ENCODE measurements at places on chromosomes 1 and 21.

DNA sequence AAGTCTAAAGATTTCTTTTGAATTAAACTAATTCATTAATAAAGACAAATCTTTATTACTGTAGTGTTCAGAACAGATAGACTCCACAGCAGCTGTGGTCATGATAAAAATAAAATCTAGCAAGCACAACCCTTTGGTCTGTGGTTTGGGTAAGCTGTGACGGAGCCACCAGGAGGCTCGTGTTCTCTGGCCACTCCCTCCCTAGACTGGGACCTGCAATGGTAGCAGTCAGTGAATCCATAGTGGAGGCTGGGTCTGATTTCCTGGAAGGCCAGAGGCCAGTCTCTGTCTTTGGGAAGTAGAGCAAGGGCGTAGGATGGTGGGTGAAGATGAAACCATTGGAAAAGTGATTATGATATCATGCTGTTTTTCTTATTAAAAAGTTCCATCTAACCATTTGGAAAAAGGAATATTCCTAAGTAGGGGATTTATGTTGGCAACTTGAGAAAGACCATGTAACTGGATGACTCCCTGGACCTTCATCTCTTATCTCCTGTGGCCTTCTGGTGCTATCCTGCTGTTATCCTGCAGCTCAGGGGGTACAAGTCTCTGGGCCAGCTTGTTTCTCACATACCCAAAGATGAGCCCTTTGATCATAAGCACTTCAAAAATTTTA is 39.0 kb downstream of the TENT5C start:
- peak; percentile 44 for DNase-seq

DNA sequence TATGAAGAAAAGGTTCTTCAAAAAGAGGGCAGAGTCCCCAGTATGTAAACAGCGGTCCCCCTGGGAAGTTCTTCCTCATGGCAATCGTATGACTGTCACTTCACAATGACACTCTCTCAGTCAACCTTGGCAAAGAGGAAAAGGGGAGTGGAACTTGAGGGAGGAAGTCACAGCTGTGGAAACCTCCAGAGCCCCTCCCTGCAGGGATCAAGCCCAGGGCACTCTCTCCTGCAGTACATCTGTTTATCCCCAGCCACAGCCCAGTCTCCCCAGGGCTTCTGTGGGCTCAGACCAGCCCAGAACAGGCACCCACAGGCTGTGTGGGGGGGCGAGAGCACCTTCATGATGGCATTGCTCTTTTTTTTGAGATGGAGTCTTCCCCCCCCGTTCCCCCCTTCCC is 2.0 kb downstream of the ATP13A2 start:
- no peak for DNase-seq

DNA sequence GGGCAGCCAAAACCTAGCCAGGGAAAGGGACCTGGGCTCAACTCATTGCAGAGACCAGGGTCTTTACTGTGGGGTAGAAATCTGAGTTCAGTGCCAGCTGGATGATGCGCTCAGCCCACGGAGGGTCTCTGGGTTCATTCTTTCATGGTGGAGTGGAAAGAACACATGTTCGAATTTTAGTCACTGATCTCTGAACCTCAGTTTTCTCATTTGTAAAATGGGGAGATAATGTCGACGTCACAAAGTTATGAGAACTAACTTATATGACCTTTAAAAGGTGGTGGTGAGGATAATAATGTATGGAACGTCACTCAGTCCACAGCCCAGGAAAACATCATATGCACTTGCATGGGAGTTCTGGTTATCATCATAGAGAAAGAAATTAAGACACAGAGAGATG is 1.2 kb upstream of the TAL1 start:
- DNase-seq: no peak

- DNase-seq: no peak
These were observed 159.0 kb downstream of the PTBP2 start for GRCh38 chr1:96880626-96881025.

GRCh38 chr1:45585110-45585426 is 1.2 kb downstream of the NASP start:
- DNase-seq: no peak

DNA sequence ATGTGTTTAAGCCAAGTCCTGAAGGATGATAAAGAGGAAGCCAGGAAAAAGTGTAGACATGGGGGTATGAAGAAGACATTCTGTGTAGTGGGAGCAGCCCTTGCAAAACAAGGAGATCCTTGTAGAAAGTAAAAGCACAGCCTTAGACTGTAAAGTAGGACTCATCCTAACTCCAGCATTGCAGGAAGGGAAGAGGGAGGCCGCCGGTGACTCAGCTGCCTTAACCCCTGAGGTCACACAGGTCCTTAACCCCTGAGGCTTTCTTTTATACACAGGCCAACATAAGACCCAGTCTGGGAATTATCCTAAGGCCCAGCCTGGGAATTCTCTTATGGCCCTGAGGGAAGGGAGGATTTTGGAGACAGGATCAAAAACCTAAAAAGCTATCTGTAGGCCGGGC is 18.0 kb downstream of the PGM1 start:
- no peak for DNase-seq

DNA sequence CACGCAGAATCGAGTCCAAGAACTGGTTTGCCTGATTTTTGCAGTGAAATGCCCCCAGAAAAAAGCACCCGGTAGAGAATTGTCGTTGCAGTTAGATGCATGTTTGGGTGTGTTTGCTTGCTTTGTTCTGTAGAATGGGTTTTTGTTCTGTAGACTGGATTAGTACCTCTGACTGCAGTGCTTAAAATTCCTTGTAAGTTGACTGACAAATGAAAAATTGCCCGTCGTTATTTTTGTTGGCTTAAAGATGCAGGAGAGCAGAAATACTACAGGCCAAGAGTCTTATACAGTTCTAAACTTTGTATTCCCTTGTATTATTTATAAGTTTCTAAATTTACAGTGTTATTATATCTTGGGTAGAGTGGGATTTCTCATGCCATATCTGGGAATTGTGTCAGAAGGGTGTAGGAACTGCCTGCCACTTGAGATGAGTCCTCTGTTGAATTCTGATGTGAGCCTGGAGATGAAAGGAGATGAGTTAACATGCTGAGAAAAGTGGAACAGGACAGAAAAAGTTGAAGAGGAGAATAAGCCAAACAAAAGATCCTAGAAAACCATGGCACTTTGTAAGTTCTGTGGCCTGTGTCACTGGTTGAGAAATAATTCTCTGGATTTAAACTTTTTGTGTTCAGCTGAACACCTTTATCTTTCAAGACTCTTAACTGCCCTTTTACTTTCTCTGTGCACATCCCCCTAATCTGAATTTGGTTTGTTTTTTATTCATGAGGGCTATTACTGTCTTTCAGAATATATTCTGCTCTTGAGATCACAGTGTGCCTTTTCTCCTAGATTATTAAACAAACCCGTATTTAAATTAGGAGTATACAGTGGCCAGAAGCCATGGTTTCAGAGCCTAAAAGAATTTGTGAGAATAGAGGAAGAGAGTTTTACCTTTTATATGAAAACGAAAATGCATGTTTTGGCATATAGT is 1.4 kb downstream of the DESI2 start:
- DNase-seq: no peak

DNA sequence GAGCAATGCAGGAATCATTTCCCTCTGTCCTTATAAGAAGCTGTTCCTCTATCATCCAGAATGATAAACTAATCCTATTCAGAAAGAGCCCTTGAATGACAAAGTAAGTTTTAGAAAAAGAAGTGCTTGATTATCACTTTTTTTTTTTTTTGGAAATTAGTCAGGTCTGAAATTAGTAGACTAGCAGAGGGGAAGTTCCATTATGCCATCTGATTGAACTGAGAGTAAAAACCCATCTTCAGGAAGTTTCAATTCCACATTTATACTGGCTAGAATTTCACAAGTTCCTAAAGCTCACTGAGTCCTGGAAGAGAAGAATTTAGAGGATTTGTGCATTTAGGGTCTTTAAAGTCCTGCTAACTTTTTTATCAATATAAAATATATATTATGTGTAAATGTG is 128.8 kb upstream of the COA6 start:
- no peak for DNase-seq

GRCh38 chr1:216090556-216090955 is 332.7 kb downstream of the USH2A start:
- DNase-seq: no peak

DNA sequence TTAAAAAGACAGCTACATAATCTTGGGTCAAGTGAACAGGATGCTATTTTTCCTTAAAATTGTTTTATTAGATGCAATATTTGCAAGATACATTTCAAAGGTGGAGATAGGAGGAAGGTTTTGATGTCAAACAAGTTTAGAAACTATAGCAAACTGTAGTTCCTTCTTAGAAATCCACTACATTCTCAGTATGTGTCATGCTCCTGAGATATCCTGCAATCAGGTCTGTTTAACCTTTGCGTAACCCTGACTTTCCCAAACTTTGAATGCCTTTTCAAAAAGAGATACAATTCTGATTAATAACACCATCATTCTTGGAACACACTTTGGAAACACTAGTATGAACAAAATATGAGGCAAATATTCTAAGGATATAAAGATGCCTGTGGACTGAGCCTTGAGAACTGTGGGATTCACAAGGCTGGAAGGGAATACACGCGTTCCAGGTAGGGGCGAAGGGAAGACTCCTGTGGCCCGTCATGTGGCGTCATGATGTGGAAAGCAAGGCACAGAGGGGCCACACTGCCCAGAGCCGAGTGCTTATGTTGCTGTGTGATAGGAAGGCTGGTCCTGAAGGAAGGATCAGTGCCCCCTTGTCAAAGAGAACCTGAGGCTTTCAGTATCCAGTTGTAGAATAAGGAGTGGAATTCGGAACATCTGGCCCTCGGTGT is 19.6 kb upstream of the TARBP1 start:
- DNase-seq: no peak

DNA sequence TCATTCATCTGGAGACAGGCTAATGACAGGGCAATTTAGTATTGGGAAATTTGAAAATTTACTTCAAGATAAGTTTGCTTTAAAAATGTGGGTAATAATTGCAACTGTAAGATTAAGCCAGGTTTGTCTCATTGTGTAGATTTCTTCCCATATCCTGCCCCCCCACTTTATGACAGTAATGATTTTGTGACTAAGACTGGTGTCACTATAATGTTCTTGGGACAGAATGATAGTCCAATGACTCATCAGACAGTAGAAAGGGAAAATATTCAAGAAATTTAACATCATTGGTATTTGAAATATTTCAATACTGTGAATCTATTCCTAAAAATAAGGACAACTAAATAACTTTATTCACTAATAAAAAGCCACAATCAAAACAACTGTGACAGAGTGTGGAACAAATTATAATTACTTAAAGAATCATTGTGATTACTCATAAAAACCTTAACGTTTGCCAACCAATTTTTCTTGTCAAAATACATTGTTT is 36.7 kb downstream of the FH start:
- DNase-seq: no peak

DNA sequence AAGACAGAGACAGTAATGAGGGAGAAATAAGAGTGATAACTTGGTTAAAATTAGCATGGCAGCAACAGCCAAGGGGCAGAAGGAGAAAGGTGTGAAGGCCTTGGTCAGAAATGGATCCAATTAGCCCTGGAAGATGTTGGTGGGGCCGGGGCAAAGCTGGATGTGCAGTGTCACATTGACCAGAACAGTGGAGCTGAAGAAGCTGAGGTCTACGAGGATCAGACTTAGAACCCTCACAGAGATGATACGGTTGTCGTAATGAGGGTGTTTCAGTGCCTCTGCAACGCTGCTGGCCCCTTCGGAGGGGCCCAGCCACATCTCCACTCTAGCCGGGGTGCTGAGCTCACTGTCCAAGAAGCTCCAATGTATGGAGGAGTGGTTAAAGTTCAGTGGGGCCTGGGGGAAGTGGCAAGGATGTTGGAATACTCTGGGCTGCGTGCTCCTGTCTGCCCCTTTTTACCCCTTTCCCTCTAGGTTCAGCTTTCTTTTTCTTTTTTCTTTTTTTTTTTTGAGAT is 14.2 kb downstream of the SH2D2A start:
- no peak for DNase-seq

- DNase-seq: no peak
These were observed 99.5 kb downstream of the DAB1 start for GRCh38 chr1:57324388-57324787.

DNA sequence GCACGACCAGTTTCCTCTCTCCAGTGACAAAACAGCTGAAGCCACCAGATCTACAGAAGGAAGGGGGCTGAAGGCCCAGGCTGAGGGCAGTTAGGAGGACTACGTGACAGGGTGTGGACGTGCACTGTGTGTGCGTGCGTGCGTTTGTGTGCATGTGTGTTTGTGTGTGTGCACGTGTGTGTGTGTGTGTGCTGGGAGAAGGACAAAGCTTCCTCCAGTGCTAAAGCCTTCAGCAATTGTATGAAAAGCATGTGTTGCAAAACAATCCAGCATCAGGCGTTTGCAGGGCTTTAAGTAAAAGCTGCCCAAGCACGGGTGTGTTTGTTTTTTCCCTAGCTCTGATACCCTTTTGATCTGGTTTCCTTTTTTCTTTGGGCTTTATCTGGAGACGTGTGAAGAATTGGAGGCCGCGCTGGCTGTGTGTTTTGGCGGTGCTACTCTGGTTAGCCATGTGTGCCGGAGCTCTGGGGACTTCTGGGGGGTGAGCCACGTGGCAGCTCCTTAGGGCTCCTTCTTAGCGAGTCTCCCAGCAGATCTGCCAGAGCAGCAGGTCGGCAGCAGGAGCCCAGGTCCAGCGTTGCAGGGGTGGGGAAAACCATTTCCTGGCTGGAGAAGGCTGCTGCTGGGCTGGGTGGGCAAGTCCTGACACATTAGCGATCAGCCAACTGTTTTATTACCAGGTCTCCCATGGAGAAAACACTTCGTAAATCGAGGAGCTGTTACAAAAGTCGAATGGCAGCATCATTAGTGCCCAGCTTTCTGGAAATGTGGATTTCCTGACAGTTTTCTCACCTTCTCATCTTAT is 73.4 kb downstream of the UCK2 start:
- no peak for DNase-seq

DNA sequence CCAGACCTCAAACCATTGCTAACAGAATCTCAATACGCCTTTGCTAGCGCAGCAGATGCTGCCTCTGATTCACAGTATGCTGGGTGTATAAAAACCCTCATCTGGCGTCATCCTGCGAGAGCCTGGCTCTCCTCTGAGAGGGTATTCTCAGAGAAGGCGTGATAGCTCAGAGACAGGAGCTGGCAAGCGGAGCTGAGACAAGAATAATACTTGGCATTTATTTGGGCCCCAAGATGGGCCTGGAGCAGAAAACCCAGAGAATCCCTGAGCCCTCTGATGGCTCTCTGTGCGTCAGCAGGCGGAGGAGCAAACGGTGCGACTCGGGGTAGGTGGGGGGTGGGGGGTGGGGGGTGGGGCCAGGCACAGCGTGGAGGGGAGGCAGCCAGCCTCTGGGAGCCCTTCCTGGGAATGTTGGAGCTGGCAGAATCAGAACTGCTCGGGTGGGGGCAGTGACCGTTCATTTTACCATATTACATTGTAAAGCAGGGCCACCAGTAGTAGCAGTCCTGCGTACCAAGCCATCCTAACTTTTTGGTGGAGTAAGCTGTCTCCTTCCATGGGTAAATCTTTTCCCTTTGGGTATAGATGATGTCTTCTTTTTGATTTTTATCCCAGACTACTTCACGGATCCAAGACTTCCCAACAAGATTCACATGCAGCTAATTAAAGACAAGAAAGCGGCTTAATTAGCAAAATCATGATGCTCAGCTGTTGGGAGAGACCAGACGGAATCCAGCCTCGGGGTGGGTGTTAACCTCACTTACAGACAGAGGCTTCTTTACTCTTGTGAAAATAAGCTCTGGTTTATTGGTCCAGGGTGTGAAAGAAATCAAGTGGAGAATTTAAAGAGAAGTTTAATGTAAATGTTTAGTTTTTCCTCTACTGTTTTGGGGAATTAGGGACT is 7.1 kb downstream of the RIIAD1 start:
- no peak for DNase-seq
